ENCODE measurements at places on chromosomes 7 and 10.

- DNase-seq: no peak
Measured at GRCh38 chr7:22433710-22434460, 66.1 kb downstream of the STEAP1B start.

DNA sequence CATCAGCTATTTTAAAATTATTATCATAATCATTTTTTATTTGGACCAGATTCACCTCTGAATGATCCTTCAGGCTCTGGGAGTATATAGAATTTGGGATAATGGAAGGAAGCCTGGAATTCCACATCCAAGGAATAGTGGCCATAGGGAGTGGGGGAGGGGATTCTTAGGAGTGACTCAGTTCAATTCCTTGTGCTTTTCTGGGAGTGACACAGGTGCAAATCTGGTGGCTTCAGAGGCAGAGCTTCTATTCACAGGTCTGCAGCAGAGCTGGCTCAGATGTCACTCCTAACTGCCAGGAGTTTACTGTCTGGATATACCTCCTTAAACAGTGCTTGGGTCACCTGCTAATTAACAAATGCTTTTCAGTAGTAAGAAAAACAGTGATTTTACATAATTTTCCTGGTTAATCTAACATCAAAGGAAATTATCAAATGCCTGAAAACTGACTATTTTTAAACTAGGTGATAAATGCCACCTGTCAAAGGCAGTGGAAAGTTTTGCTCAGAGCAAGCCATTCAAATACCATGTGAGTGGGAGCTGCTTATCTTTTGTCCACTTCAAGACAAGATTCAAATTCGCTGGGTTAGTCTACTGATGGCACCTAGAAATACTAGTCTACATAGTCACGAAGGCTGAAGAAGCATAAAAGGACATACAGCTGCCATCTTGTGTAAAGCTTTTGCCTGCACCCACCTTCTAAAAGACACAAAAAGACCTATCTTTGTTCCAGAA lies 106.7 kb upstream of the LAMB4 start:
- DNase-seq: no peak

DNA sequence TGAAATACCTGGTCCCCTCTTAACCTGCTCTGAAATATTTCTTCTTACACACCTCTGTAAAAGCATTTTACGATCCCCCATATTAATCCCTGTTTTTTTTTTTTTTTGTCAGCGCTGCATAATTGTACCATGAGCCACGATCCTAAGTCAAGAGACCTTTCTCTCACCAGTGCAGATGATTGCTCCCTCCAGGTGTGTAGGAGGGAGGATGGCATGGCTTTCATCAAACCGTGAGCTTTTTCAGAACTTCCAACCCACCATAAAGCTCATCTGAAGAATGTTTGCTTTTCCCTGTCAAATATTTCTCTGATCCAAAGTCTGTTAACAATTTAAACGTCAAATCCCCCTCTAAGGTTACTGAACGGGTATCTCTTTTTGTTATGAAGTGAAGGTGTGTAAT lies 28.2 kb upstream of the SEPHS1 start:
- DNase-seq: no peak

DNA sequence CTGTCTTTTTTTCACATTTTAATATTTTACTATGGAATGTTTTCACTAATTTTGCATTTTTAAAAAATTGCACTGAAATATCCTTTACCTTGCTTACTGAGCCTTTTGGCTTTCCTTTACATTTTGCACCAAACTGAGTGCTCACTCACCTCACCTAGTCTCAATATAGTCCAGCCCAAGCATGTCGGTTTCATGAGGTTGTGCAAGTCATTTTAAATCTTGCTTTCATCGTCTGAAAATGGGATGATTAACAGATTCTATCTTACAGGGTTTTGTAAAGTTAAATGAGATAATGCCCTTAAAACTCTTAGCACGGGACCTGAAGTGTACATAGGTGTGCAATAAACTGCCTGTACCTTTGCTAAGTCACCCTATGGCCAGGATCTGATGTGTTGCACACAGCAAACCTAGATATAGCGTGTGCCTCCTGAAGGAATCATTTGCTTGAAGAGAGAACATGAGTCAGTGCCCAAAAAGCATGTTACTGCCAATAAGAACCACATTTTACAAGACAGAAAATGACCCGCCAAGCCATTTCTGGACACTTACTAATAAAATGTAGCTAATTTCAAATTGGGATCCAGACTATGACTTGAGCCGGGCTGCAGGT lies 199.8 kb downstream of the JCAD start:
- peak; percentile 71 for DNase-seq

DNA sequence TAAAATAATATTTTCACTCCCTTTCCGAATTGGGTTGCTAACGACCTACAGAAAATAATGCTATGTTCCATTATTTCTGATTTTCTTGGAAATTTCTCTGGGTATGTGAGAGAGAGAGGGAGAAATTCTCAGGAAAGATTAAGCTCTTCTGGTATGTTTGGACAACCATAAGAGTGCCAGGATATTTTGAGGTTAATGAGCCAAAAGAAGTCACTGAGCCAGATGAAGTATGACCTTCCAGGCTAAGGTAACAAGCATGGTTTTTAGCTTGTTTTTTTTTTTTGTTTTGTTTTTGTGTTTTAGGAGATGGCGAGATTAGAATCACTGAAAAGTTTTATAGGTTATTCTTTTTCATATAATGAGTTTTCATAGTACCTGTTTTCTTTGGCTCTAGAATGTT lies 171.0 kb upstream of the FOXP2 start:
- peak; percentile 70 for DNase-seq

- no peak for DNase-seq
Measured at GRCh38 chr7:40544871-40545303, 410.1 kb downstream of the SUGCT start.

DNA sequence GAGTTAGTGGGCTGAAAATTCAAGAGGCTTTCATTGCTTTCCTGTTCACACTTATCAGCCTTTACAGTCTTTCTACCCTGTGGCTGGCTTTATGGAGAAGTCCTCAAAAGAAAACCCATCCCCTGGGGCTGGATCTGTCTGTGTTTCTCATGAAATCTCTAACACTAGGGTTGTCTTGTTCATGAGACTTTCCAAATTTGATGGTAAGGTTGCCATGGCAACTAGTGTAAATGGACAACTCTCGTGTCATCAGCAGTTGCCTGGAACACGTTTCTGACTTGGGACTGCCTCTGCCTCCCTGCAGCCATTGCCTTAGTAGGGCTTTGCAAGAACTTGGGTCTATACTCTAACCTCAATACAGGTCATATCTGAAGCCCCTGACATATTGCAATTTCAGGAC lies 35.8 kb upstream of the PLPP4 start:
- no peak for DNase-seq
